Left renal pelvis (tissue), 4 donors: ENCODE measurements at places on chromosomes 6 and 20. TPM values are rescaled to one million over a fixed set of nuclear protein-coding genes. Genes with fewer than 3 reads are reported as not detected.
A peak's percentile ranks its signal among the peaks of the same experiment; 100 is the strongest.

PROKR2 gene
- not detected for polyA plus RNA-seq

TFAP2C gene
- polyA plus RNA-seq: 0.12 TPM

PRR18 gene
- 0.19 TPM for polyA plus RNA-seq

PBOV1 gene
- 0.06 TPM for polyA plus RNA-seq

SMAP1 gene
- polyA plus RNA-seq: 25.8 TPM

MACROD2 gene
- polyA plus RNA-seq: 7.0 TPM

SFTA2 gene
- 0.16 TPM for polyA plus RNA-seq

SSR1 gene
- 144 TPM for polyA plus RNA-seq

GPLD1 gene
- polyA plus RNA-seq: 4.4 TPM

CCDC170 gene
- polyA plus RNA-seq: 2.3 TPM

CALHM5 gene
- polyA plus RNA-seq: 0.96 TPM

ADISSP gene
- 28.2 TPM for polyA plus RNA-seq

COX7A2 gene
- 261 TPM for polyA plus RNA-seq

ATRN gene
- polyA plus RNA-seq: 49.4 TPM

- DNase-seq: no peak
Observed at GRCh38 chr6:110795271-110795670, 20.0 kb downstream of the CDK19 start.

DNA sequence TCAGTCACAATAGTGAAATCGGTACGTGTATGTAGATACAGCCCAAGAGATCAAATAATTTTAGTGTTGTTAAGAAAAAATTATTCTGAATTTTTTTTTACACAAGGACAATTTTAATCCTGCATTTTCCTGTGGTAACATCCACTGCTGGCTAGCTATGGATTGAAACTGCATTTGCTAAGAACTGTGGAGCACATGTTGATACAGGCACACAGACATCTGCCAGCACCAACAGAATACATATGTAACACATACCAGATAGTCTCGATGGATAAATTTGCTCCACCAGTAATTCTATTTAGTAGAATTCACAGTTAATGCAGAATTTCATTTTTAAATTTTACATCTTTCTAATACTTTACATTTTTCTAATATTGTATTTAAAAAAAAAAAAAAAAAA lies 2.2 kb downstream of the ASIP start:
- DNase-seq: no peak

DNA sequence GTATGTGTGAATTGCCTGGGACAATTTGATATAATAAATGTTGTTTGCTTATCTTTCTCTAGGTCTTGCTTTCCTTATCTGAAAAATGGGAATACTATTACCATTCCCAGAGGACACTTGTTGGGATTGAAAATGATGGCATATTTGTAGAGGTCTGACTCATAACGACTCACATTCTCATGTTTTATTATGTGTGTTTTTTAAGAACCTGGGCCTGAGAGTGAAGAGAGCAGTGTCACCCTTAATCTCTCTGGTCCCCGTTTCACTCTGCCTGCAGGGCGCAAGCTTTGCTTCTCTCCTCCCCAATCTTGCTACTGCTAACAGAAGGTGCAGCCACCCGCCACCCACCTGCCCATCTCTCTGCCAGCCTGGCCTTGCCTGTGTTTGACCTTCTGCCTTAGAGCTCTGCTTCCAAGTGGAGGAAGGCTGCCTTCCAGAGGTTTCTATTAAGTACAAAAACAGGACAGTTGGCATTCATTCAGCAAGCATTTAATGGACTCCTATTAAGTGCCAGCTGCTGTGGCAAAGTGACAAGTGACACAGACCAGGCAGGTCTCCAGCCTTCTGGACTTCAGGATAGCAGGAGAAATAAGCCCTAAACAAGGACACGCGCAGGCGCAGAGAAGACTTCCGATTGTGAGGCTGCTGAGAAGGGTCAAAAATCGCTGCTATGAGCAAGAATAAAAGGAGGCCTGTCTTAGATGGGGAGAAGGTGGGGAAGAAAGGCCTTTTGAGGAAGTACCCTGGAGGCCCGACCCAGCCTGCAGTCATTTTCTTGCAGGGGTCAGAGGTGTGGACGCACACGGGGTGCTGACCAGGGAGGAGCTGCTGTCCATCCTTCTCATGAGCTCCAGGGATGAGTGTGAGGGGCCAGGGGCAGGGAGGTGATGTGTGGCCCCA lies 112.5 kb downstream of the JPH2 start:
- no peak for DNase-seq

DNA sequence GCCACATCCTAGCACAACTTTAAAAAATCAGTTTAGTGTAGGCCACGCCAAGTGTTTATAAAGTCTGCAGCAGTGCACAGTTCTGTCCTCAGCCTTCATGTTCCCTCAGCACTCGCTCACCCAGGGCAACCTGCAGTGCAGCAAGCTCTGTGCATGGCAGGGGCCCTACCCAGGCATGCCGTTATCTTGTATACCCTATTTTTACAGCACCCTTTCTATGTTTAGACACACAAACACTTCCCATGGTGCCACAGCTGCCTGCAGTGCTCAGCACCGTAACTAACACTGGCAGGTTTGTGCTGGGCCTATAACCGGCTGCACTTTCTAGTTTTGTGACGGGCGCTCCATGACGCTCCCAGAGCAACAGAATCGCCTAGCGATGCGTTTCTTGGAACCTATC lies 43.8 kb downstream of the ZBTB46 start:
- no peak for DNase-seq

GRCh38 chr6:139713900-139714506 lies 339.6 kb upstream of the CITED2 start:
- no peak for DNase-seq

- DNase-seq: no peak
Observed at GRCh38 chr6:110214338-110214737, 34.1 kb downstream of the CDC40 start.

DNA sequence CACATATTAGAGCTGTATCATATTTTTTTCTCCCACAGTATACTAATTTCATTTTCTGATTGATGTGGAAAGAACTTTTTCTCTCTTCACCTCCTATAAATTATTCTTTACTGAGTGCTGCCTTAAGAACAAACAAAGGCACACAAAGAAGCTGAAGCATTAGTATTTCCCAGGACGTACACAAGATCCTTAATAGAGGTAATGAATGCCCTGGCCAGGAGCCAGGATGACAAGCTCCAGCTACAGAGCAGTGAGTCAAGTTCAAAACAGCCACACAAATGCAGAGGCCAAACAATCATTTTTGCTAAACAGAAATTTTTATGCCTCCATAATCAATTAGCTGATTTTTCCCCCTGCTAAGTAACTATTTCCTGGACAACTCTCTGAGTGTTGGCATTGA lies 639.6 kb downstream of the EPHA7 start:
- DNase-seq: peak; percentile 10

DNA sequence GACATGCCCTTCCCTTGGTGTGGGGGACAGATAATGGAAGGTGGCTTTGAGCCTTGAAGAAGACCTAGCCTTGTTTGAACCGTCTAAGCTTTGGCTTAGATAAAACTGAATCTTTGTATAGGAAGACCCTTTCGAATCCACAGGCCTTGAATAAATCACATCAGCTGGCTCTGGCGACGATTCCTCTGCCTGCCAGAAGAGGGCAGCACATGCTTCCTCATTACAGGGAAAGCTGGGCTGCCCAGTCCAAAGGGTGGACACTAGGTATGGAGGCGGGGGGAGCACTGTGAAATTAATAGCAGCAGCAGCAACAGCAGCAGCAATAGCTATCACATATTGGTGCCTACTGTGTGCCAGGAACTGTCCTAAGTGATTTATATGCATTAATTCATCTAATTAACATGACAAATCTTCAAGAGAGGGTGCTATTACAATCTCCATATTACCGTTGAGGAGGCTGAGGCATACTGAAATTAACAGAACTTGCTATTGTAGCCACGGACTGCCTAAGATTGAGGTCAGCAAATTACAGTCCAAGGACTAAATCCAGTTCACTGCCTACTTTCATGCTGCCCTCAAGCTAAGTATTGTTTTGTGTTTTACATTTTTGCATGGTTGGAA lies 85.1 kb downstream of the CLIC5 start:
- no peak for DNase-seq

DNA sequence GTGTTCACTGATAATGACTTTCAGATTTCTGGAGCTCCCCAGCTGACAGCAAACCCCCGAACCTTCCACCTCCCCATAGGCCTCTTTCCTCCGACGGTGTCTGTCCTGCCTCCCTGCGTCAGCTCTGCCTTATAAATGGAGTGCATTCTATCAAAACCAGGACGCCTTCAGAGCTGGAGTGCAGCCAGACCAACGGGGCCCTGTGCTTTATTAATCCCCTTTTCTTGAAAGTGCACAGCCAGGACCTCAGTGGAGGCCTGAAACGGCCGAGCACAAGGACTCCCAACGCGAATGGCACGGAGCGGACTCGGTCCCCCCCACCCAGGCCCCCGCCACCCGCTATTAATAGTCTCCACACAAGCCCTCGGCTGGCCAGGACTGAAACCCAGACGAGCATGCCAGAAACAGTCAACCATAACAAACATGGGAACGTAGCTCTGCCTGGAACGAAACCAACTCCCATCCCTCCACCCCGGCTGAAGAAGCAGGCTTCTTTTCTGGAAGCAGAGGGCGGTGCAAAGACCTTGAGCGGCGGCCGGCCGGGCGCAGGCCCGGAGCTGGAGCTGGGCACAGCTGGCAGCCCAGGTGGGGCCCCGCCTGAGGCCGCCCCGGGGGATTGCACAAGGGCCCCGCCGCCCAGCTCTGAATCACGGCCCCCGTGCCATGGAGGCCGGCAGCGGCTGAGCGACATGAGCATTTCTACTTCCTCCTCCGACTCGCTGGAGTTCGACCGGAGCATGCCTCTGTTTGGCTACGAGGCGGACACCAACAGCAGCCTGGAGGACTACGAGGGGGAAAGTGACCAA lies 42.3 kb upstream of the NAA20 start:
- DNase-seq: peak; percentile 64

GRCh38 chr6:156634951-156635371 lies 142.2 kb upstream of the ARID1B start:
- DNase-seq: no peak

DNA sequence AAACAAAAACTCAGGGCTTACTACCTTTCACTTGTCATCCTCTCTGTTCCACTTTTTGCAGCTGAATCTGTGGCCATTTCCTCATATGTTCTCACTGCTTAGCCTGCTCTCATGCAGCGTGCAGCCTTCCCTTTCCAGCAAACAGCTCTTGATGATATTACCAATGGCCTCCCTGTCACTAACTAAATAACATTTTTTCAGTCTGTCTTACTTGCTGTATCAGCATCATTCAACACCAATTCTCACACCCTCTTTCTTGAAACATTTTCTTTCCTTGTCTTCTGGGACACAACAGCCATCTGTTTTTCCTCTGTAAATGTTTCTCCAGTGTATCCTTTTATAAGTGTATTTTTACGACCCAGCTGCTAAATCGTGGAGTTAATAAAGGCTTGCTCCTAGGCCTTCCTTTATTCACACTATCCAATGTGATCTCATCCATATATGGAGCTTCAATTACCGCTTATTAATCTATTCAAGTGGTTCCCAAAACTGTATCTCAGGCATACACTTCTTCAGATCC lies 523.6 kb upstream of the RNF217 start:
- no peak for DNase-seq

- peak; percentile 16 for DNase-seq
Observed at GRCh38 chr6:147285087-147285855, 81.1 kb downstream of the STXBP5 start.

DNA sequence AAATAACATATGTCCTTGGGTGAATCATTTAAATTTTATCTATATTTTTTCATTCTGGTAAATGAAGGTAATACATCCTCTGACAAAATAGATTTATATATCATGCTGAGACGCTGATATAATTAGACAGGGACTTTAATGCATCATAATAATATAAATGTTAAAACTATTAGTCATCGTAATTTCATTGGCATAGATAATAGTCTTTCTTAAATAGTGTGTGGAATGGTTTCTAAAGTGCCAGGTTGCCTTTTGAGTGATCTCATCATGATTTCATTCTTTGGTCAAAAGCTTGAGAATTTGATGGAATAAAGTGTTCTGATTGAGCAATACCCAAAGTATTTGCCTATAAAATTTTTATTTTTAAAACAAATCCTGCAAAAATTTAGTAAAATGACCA lies 43.2 kb upstream of the BMP5 start:
- no peak for DNase-seq

DNA sequence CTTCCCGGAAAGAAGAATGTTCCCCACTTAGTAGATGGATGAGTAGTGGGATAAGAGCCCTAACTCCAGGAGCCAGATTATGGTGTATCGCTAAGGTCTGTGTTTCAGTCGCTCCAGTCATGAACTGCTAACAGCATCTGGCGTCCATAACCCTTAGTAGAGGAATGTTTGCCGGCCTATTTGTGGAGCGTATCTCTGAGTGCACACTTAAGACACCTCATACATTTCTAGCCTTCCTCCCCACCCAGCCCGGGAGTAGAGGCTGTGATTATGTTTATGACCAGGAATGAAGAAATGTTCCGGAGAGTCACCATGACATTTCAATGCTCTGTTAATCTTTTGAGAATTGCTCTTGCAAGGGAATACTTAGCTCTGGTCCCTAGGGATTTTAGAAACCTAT lies 251.1 kb upstream of the SOX4 start:
- no peak for DNase-seq

DNA sequence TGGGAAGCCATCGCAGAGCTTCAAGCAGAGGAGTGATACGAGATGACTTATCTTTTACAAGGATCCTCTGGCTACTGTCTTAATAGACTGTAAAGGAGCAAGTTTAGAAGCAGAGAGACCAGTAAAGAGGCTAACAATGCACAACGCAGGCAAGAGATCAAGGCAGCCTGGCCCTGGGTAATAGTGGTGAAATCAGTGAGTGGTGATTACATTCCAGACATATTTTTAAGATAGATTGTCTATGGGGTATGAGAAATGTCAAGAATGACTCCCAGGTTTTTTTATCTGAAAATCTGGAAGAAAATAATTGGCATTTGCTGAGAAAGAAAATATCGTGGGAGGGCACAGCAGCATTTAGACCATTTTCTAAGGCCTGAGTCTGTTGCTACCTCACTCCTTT lies 213.6 kb upstream of the HTR1E start:
- DNase-seq: no peak
